Hepatocyte (in vitro differentiated cells): ENCODE measurements at places on chromosomes 1 and 21. TPM values are rescaled to one million over a fixed set of nuclear protein-coding genes. Genes with fewer than 3 reads are reported as not detected.

DNA sequence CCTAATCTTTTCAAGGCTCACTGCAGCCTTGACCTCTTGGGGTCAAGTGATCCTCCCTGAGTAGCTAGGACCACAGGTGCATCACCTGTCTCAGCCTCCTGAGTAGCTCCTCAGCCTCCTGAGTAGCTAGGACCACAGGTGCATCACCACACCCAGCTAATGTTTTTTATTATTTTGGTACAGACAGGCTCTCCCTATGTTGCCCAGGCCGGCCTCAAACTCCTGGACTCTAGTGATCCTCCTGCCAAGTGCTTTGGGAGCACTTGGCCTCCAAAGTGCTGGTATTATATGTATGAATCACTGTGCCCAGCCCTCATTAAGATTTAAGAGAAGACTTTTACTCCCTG is 58.5 kb upstream of the S1PR1 start:
- no peaks in the 10 kb centered on the region for H3K36me3 ChIP-seq
- no peak for DNase-seq
- no peak overlapping the region for H3K27ac ChIP-seq
- H3K4me1 ChIP-seq, result no peaks in the 10 kb centered on the region

GRCh38 chr21:45926281-45926680 is 55.3 kb upstream of the COL6A1 start:
- H3K36me3 ChIP-seq, result no peaks in the 10 kb centered on the region
- no peak overlapping the region for H3K4me3 ChIP-seq
- no peak overlapping the region for H3K27ac ChIP-seq

TRIM17 gene
- 2.1 and 2.4 TPM in 2 replicates for total RNA-seq

GRCh38 chr1:66383611-66384010 is 150.3 kb upstream of the SGIP1 start:
- no peak for DNase-seq
- H3K36me3 ChIP-seq, result no peaks in the 10 kb centered on the region
- no peaks in the 10 kb centered on the region for H3K27me3 ChIP-seq
- no peak overlapping the region for H3K27ac ChIP-seq

CAMK2N1 gene
- 38.5 and 41.7 TPM in 2 replicates for total RNA-seq

GRCh38 chr1:156807627-156808026 is 9.0 kb downstream of the SH2D2A start:
- no peak for DNase-seq
- no peaks in the 10 kb centered on the region for H3K27me3 ChIP-seq
- peaks cover 5% of the 10 kb centered on the region for H3K4me1 ChIP-seq
- no peaks in the 10 kb centered on the region for H3K36me3 ChIP-seq
- H3K27ac ChIP-seq, result no peak overlapping the region
- H3K4me3 ChIP-seq, result no peak overlapping the region

GRCh38 chr1:29332204-29332603 is 95.9 kb downstream of the PTPRU start:
- H3K36me3 ChIP-seq, result no peaks in the 10 kb centered on the region
- no peak overlapping the region for H3K4me3 ChIP-seq
- H3K27ac ChIP-seq, result no peak overlapping the region
- DNase-seq, result peak; percentile 66

- no peak for DNase-seq
- H3K27me3 ChIP-seq, result no peaks in the 10 kb centered on the region
- H3K4me1 ChIP-seq, result peaks cover 11% of the 10 kb centered on the region
- H3K4me3 ChIP-seq, result no peak overlapping the region
Measured at GRCh38 chr1:212302745-212303383, 17.7 kb downstream of the PPP2R5A start.

GRCh38 chr21:31316488-31317169 is 27.4 kb downstream of the TIAM1 start:
- no peaks in the 10 kb centered on the region for H3K4me1 ChIP-seq
- H3K4me3 ChIP-seq, result no peak overlapping the region
- no peak overlapping the region for H3K27ac ChIP-seq
- no peak for DNase-seq
- no peaks in the 10 kb centered on the region for H3K36me3 ChIP-seq

DNA sequence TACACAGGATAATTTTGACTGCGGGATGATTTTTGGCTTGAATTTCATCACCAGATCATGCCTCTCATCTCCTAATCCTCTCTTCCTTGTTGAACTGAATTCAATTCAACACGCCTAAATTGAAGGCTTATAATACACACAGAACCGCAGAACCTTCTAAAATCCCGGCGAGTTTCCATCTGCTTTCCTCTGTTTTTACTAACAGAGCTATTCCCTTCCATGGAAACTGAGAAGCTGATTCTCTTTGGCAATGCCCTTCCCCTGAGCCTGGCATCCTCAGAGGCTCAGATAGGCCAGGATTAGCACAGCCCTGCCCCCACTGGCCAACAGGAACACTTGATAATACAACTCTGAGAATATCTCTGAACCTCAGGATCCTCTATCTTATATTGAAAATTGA is 130.2 kb downstream of the CAPN8 start:
- H3K36me3 ChIP-seq, result no peaks in the 10 kb centered on the region
- H3K27me3 ChIP-seq, result no peaks in the 10 kb centered on the region
- no peak for DNase-seq

KRTAP11-1 gene
- not detected in 2 replicates for total RNA-seq

DNA sequence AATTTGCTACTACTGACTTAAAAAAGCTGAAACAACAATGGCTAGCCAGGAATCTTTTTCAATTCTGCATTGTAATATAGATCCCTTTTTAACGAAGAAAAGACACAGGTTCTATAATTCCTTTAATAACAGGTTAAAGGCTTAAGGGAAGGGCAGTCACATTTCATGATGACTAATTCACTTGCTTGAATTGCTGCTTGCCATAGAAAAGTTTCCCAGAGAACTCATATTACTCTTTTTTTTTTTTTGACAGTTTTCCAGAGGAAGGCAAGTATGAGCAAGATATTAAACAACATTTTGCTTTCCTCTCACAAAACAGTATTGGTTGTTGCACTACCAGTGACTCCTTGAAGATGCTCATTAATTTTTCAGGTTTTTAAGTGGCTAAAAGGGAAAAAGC is 60.9 kb downstream of the IL23R start:
- H3K4me1 ChIP-seq, result peaks cover 11% of the 10 kb centered on the region
- H3K36me3 ChIP-seq, result no peaks in the 10 kb centered on the region
- no peak overlapping the region for H3K27ac ChIP-seq
- no peaks in the 10 kb centered on the region for H3K27me3 ChIP-seq
- DNase-seq, result no peak
- no peak overlapping the region for H3K4me3 ChIP-seq

DNA sequence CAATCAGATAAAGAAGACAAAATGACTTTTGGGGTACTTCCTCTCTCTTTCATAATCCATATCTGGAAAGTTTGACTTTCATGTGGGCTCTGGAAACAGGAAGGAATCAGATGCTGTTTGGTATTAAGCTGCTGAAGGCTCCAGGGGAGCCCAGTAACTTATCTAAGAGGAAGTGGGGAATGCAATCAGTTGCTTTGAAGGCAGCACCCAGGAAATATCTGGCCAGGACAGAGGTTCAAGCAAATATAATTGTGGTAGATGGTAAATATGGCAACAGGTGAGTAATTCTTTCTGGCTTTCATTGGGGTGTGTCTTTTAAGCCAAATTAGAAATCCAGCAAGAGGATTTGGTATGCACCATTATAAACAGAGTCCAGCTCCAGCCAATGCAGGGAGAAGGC is 44.4 kb downstream of the COLGALT2 start:
- no peaks in the 10 kb centered on the region for H3K27me3 ChIP-seq
- H3K4me1 ChIP-seq, result peaks cover 15% of the 10 kb centered on the region
- H3K27ac ChIP-seq, result no peak overlapping the region
- H3K4me3 ChIP-seq, result no peak overlapping the region
- no peak for DNase-seq
- no peaks in the 10 kb centered on the region for H3K36me3 ChIP-seq

DNA sequence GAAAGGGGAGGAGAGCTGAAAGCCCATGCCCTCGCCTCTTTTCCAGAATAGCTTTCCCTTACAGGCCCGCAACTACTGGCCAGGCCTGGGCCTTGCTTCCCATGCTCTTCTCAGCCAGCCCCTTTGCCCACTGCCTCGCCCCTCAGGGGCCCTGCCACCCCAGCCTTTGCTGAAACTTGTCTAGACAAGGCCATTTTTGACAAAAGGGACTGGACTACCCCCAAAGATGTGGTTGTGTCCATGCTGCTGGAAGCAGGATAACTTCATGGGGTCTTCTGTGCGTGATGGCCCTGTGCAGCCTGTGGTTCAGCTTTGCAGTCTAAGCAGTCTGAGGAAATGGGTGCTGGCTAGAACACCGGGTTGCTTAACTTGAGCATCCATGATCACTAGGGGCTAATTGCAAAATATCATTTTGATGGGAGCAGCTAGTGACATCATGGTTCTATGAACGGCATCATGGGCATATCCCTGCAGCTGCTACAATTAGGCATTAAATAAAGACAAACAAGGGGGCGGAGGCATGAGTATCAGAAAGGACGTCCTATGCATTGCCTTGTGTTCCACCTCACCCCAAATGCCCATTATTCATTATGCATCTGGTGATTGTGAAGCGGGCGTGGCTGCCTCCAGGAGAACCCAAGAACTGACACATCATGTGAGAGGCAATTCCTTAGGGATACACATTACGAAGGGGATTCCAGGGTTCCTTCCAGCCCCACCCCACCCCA is 36.8 kb downstream of the NTPCR start:
- no peak for DNase-seq
- no peak overlapping the region for H3K27ac ChIP-seq
- no peaks in the 10 kb centered on the region for H3K4me1 ChIP-seq
- H3K36me3 ChIP-seq, result no peaks in the 10 kb centered on the region
- H3K4me3 ChIP-seq, result no peak overlapping the region

DNA sequence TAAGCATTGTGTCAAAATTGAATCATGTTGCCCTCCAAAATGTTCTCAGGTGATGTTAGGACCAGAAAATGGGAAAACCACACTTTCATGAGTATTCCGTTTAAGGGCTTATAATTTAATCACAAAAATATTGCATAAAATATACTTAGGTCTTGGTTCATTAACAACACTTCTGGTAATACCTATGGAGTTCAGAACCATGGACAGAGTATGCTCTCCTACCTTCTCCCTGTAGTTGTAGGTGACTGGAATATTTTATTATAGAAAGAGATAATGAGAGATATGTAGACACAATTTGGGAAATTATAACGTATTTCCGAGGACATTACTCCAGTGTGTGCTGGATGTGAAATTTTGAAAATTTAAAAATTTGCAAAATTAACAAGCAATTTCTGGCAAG is 232.5 kb downstream of the NCAM2 start:
- H3K27ac ChIP-seq, result no peak overlapping the region
- no peaks in the 10 kb centered on the region for H3K4me1 ChIP-seq
- no peaks in the 10 kb centered on the region for H3K36me3 ChIP-seq
- H3K27me3 ChIP-seq, result no peaks in the 10 kb centered on the region
- DNase-seq, result peak; percentile 46

KIAA0040 gene
- 8.1 and 8.3 TPM in 2 replicates for total RNA-seq

DNA sequence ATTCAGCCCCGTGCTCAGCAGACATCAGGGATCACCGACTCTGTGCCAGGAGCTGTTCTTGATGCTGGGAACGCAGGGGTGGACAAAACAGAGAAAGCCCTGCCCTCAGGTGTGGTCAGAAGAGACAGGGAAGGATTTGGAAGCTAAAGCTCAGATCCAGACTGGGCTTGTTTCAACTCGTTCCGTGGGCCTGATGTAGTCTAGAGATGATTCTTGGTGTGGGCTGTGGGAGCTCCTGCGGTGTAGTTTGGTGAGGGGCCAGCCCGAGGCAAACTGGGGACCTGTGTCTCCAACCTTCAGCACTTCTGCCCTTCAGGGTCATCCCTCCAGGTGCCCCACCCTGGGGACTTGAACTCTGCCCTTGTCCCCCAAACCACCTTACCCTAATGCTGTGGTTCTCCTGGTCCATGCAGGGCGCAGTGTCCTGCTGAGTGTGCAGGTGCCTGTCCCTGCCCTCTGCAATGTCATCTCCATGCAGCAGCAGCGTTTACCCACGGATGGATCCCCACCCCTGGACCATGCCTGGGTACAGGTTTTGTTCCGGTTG is 17.3 kb upstream of the ABCG1 start:
- no peak overlapping the region for H3K4me3 ChIP-seq
- no peak for DNase-seq
- no peaks in the 10 kb centered on the region for H3K4me1 ChIP-seq
- H3K27ac ChIP-seq, result no peak overlapping the region
- H3K36me3 ChIP-seq, result no peaks in the 10 kb centered on the region

GRCh38 chr1:117162816-117163215 is 41.3 kb upstream of the TRIM45 start:
- H3K27me3 ChIP-seq, result no peaks in the 10 kb centered on the region
- peaks cover 18% of the 10 kb centered on the region for H3K4me1 ChIP-seq
- H3K27ac ChIP-seq, result no peak overlapping the region
- no peaks in the 10 kb centered on the region for H3K36me3 ChIP-seq
- no peak for DNase-seq
- H3K4me3 ChIP-seq, result no peak overlapping the region

- no peak overlapping the region for H3K27ac ChIP-seq
- no peaks in the 10 kb centered on the region for H3K27me3 ChIP-seq
- no peaks in the 10 kb centered on the region for H3K4me1 ChIP-seq
- DNase-seq, result no peak
Measured at GRCh38 chr1:41741244-41741643, 177.5 kb downstream of the HIVEP3 start.

GRCh38 chr1:34884961-34885360 is 25.4 kb upstream of the SMIM12 start:
- H3K36me3 ChIP-seq, result no peaks in the 10 kb centered on the region
- no peak for DNase-seq
- no peak overlapping the region for H3K27ac ChIP-seq
- H3K27me3 ChIP-seq, result peaks cover 43% of the 10 kb centered on the region
- no peaks in the 10 kb centered on the region for H3K4me1 ChIP-seq

DNA sequence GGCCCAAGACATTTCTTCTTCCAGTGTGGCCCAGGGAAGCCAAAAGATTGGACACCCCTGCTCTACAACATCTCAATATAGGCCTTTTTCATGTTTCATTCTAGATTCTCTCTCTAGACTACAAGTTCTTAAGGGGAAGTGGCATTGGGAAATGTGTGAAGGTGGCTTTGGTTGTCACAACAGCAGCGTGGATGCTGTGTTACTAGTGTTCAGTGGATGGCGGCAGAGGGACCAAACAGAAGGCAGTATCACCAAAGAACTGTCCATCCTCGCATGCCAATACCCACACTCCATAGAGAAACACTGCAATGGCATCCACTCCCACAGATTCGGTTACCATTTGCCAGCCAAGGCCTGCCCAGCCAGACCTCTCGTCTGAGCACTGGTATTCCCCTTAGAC is 24.3 kb upstream of the IFNAR2 start:
- H3K36me3 ChIP-seq, result no peaks in the 10 kb centered on the region
- H3K4me3 ChIP-seq, result no peak overlapping the region
- DNase-seq, result no peak
- H3K27me3 ChIP-seq, result no peaks in the 10 kb centered on the region
